ENCODE measurements at places on chromosomes 12 and 14.

DNA sequence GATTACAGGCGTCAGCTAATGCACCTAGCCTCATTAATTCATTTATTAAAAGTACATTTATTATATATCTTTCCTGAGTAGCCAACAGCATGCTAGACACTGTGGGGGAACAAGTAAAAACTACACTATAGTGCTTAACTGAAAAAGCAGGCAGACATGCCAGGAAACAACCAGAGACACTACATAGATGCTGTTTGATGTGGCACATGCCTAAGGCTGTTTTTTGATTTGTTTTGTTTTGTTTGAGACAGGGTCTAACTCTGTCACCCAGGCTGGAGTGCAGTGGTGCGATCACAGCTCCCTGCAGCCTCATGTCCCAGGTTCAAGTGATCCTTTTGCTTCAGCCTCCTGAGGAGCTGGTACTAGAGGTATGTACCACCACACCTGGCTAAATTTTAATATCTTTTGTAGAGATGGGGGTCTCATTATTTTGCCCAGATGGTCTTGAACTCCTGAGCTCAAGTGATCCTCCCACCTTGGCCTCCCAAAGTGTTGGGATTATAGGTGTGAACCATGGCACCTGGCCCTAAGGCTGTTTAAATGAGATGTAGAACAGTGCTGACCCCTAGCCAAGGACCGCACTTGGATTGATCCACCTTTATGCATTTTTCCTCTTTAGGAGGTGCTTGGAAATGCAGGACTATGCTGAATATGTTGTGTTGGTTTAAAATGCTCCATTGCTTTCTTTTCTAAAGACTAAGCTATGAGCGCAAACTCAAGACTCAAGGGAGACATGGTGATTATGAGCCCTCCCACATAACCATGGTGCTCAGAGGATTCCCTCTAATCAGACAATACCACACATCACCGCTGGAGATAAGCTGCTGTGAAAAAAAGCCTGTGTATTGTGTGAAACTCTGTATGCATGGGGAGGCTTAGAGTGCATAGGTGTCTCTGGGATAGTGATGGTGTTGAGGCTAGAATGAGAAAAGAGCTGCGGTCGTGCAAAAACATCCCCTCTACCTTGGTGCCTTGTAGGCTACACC, 10.5 kb upstream of the C14orf93 start:
- no peak for DNase-seq

GRCh38 chr12:123114304-123115083, 36.4 kb downstream of the PITPNM2 start:
- DNase-seq, result no peak

- no peak for DNase-seq
Measured at GRCh38 chr14:100435459-100435858, 112.3 kb downstream of the SLC25A47 start.

- no peak for DNase-seq
Measured at GRCh38 chr14:43135877-43136411, 1371.1 kb downstream of the FSCB start.

GRCh38 chr12:54052438-54053002, 1.1 kb upstream of the HOXC4 start:
- no peak for DNase-seq

- DNase-seq, result no peak
Measured at GRCh38 chr12:58668871-58669270, 251.4 kb downstream of the LRIG3 start.

GRCh38 chr14:96660123-96660522, 137.1 kb upstream of the VRK1 start:
- no peak for DNase-seq

DNA sequence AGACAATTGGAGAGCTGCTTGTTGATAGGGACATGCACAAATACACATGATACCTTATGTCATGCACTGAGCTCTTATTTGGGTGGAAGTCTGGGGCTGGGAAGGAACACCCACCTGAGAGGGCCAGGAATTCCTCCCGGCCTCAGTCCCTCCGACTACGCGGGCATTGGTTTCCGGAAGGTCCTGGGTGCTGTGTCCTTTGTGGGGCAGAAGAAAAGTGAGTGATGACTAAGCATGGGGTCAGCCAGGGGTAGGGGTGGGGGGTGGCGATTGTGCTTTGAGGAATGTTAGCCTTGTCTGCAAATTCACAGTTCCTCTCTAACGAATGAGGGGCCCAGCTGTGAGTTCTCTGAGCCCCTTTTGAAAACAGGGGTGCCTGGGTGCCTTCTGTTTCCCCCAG, 798 bp downstream of the CELA1 start:
- DNase-seq, result no peak

DNA sequence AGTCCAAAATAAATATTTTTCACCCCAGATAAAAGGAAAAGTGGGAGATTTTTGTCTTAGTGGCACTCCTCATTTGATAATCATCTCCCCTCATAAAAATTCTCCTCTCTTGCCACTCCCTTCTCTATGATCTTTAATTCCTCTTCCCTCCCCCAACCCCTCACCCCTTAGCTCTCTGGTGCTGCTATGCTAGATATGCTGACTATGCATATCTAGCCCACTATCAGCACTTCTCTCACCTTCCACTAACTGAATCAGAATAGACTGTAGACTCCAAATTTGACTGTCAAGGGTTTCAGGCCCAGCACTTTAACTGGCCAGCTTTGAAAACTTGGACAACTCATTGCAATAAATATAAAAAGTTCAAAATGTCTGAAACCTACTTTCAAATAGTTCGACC, 254.2 kb downstream of the ETNK1 start:
- no peak for DNase-seq

DNA sequence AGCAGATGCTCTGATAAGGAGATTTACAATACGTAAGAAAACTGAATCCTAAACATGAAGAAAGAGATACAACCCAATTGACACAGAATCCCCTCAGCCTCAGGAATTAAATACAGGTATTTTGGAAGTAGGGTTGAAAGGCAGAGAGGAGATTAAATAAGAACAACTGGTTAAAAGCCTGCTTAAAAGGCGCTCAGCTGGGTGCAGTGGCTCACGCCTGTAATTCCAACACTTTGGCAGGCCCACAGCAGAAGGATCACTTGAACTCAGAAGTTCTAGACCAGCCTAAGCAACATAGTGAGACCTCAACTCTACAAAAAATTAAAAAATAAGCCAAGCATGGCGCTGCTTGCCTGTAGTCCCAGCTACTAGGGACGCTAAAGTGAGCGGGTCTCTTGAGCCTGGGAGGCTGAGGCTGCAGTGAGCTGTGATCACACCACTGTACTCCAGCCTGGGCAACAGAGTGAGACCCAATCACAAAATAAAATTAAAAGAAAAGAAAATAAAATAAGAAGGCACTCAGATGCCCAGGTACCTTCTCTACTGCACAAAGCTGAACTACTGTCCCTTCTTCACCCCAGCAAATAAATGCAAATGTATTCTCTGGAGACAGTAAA, 32.9 kb downstream of the MED13L start:
- DNase-seq, result no peak

DNA sequence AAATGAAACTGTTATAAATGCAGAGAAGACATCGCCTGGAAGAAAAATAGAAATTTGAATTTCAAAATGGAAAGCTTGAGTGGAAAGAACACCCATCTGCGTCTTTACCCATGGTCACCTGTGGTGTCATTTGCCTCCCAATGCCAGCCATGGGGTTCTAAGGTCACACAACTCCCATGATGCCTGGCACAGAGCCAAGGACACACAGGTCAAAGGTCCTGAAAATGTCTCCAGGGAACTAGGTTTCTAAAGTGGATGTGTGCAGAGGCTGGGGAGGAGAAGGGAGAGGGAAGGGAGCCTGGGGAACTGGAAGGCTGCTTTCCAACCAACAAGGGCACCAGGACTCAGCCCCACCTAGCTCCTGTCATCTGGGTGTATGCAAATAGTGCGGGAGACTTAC, 724.0 kb upstream of the TMEM132C start:
- DNase-seq, result no peak

GRCh38 chr12:57759360-57759980, 4.6 kb downstream of the MARCHF9 start:
- DNase-seq, result no peak

GRCh38 chr12:130555628-130556485, 160.2 kb downstream of the RIMBP2 start:
- no peak for DNase-seq

- no peak for DNase-seq
Measured at GRCh38 chr12:27965966-27966365, 6.6 kb downstream of the PTHLH start.

GRCh38 chr12:58931518-58931917, 11.2 kb upstream of the LRIG3 start:
- DNase-seq, result no peak

DNA sequence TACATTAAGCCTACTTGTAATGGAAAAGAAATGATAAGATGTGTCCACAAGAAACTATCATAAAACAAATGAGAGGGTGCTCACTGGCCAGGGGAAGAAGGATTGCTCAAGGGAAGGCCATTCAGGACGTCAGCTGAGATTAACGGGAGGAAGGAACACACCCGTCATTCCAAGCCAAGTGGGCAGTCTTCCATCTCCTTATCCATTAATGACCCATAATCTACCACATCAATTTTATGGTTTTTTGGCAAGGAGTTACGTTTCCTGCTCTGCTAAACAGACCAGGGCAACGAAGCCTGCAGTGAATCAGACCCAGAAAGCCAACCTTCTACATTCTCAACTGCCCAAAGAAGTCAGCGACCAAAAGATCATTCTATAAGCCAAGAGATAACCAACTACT, 25.1 kb downstream of the PRKAB1 start:
- no peak for DNase-seq

- DNase-seq, result no peak
Measured at GRCh38 chr12:61525331-61525730, 734.9 kb upstream of the USP15 start.

DNA sequence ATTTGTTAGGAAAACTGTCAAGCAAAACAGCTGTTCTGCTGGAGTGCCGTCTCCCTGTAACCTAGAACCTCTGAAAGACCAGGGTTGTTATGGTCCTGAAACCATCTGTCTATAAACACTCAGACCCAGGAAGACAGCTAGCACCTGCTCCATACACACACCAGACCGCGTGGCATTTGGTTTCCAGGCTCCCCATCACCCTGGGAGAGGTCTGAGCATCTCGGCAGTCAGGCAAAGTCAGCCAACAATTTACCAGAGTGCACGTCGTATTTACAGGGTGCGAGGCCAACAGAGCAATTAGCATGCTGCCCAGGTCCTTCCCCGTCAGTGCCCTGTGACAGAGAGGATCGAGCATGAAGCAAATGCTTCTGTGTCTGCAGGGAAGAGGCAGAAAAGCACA, 272.5 kb downstream of the SLC15A4 start:
- no peak for DNase-seq

DNA sequence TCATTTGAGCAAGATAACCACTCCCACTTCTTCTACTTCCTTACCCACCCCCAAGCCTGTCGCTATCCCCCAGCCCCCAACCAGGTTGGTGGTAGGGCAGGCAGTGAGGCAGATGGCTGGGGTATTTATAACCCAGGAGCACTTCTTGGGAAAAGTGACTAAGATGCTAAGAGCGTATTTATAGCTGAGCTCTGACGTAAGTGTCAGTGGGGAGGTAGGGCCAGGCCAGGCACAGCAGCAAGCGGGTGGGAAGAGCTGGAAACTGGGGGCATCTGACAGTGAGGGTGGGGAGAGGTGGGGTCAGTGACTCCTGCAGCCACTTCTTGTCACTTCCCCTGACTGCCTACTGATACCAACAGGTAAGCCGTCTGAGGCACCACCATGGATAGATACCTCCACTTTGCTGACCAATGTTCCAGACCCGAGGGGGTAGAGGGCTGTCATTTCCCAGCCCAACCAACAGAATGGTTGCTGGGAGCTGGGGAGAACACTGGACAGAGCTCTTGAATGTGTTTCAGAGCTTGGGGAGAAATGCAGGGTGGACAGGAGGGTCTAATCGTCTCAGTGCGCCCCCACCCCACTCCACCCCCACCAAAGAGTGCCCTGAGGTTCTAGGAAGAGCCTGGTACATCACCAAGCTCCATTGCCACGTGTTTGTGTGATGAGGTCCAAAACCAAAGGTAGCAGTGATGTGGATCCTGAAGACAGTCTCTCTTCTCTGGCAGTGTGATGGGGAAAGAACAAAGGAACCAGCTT, 2.7 kb upstream of the INHBE start:
- no peak for DNase-seq

GRCh38 chr12:99984271-99985128, at the start of gene ANKS1B:
Gene ANKS1B, minus strand, starts transcription at chr12:99984936. Its CDS starts 699 bp downstream, at chr12:99984237.
- DNase-seq, result no peak

Data from stimulated activated CD4-positive, alpha-beta T cell treated with anti-CD3 and anti-CD28 coated beads, Interleukin-15, amount 100 ng/mL, for 1 hour (primary cell).